ENCODE measurements at places on chromosomes 11 and 22.

DNA sequence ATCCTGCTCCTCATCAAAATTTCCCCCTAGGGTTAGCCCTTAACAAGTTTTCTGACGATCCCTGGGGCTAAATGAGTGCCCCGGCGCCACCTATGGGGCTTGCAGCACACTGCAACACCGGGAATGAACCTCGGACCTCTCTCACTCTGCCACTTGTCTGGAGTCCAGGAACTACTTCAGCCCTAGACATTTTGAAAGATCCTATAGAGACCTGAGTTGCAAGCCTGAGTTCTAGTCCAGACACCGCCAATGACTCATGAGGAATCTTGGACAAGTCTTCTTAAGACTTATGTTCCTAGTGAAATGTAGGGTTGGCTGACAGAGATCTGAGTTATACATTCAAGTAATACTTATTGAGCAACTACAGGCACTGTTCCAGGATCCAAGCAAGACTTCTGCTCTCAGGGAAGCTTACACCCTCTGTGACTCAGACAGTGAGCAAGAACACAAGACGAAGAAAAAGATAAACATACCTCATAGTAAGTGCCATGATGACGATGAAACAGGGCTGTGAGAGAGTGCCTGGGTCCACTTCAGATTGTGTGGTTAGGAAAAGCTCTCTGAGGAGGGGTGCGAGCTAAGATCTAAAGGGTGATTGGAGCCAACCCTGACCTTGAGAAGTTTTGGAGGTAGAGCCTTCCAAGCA is 10.2 kb upstream of the STK33 start:
- DNase-seq, result peak; percentile 27

DNA sequence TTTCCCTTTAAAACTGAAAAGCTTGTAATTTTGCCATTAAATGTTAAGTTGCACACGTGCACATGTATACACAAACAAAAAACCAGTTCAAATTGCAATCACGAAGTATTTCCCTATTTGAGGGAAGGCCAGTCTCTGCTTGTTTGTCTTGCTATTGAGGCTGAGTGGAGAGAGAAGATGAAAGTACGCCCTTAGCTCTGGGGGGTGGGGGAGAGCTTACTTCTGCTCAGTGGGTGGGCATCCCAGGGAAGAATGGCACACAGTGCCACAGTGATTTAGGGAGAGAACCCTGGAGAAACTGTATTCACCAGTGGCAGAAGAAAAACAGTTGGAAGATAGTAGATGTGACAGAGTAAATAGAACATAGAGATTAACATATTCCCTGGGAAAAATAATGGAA is 8.7 kb downstream of the YAP1 start:
- DNase-seq, result no peak

DNA sequence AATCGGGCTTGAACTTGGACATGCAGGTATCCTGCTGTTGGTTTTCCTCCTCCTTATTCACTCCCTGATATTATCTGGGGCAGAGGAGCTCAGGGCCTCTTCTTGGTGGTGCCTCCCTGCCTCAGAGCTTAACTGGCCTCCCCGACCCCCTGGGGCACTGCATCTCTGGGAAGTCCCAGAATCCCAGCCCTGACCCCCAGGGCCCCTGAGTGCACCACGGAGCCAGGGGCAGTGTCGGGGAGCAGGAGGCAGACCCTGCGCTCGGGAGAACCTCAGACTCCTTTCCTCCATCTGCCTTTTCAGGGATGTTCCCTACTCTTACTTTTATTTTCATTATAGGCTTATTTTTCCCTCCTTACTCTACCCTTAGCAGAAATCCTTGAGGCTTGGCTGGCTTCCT is 537.0 kb downstream of the BRD1 start:
- no peak for DNase-seq

- no peak for DNase-seq
Measured at GRCh38 chr11:120612513-120613263, 101.1 kb downstream of the GRIK4 start.

DNA sequence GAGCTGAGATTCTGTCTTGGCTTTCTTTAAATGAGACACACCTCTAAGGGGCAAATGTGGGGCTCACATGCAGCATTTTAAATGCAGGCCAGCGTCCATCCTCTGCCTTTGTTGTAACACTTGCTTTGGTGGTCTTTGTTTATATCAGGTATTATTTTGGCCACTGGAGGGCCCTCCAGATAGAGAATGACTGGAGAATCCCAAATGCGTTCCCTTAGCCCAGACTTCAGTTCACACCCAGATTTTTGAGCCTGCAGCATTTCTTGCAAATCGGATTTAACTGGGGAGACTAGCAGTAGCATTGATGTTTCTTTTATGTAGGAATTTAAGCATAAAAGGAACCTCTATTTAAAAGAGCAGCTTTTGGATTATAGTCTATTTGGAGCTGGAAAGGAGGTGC is 200.2 kb upstream of the SORL1-AS1 start:
- no peak for DNase-seq

GRCh38 chr11:58524232-58525036 is 16.5 kb upstream of the OR5B21 start:
- DNase-seq, result peak; percentile 36

DNA sequence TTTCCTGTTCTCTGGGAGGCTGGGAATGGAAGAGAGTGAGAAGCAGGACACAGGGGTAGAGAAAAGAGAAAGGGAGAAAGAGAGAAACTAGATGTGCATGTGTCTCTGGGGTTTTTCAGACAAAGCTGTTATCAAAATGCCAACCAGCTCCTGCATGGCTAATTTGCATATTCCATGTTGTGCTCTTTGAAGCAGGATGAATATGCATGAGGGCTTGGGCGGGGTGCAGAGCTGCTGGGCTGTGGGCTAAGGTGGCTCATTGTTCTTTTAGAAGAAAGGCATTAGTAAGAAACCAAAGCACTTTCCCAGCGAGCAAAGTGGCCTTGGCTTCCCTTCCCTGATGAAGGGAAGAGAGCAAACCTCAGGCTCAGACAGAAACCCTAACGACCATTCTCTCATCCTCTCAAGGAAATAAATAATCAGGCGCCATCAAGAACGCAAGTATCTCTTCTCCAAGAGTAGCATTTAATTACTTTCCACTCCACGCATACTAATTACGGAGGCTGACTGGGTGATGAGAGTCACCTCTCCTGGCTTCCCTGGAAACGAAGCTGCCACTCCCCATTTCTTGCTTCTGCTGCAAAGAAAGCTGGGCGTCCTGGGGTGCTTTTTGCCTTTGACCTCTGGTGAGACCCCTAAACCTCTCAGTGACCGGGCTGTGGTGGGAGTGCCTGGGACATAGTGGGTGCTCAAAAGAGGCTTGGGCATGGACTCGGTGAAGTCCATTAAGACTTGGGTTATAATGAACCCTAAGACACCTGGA is 54.2 kb downstream of the FEZ1 start:
- no peak for DNase-seq

GRCh38 chr11:72225411-72225951 is 914 bp downstream of the INPPL1 start:
- DNase-seq, result no peak

- DNase-seq, result no peak
Measured at GRCh38 chr22:32880061-32880460, 78.6 kb downstream of the TIMP3 start.

DNA sequence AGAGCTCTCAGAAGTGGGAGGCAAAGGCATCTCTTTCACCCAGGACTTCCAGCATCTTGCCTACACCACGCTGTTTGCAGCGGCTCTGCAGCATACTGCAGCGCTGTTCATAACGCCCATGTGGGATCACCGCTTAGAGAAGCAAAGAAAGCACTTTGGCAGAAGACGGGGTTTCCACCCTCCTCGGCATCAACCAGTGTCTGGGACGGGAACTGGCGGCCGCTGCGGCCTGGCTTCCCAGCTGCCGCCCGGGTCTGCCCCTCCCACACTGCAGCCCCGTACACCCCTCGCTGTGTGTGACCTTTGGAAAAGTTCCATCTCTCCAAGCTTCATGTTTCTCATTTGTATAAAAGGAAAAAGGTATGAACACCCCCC is 545 bp upstream of the TIRAP start:
- DNase-seq, result no peak

DNA sequence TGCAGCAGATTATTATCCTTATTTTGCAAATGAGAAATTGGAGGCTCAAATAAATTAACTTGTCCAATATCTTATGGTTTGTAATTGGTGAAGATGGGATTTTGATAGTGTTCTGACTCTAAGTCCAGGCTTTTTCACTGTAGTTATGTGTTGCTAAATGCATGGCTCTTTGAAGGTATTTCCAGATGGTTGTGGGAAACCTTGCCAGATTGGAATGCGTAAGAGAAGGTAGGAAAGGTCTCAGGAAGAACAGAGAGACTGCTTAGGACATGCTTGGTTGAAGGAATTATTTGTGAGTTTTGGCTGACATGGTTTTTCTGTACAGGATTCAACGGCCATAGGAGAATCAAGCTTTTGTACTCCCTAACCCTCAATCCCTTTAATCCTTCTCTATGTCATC is 108.6 kb downstream of the STIM1 start:
- no peak for DNase-seq

DNA sequence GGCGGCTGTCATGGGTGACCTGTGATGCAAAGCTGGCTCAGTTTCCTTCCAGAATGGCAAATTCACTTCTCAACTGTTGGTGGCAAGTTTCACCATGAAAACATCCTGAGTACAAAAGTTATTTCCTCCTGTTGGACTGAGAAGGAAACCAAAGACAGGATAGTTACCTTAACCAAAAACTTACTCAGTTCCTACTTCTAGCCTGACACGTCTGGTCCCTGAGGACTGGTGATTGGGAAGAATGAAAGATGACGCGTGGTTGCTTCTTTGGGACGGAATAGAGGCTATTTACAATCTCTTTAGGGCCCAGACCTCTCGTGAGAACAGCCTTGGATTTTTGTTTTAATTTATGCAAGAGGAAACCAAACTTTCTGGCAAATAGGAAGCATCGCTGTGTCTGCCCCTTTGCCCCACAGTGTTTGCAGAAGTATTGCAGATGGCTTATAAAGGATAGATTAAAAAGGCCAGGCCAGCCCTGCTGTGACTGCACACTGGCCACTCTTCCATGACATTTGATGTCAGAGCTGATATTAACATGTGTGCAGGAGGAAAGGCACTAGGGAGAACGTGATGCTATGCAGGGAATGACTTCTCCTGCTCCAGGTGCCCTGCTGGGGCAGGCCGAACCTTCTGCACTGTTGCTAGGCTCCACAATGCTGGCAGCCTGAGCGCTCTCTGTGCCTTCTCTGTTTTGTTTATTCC is 7.6 kb downstream of the VPS26B start:
- no peak for DNase-seq

DNA sequence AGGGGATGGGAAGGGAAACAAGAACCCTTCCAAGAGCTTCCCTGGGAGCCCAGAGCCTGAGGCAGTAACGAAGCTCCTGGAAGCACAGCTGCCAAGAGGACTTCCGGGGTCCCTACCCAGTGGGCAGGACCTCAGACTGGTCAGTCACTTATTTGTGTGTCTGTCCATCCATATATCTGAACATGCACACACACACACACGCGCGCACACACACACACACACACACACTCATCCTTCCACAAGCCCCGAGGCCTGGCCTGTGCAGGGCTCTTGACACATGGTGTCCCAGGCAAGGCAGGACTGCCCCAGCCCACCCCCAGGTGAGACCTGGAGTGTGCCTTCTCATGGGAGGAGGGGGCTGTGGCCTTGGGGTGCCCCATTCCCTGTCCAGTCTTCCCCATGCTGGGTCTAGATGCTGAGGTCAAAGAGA is 44.9 kb downstream of the IGLL5 start:
- no peak for DNase-seq

DNA sequence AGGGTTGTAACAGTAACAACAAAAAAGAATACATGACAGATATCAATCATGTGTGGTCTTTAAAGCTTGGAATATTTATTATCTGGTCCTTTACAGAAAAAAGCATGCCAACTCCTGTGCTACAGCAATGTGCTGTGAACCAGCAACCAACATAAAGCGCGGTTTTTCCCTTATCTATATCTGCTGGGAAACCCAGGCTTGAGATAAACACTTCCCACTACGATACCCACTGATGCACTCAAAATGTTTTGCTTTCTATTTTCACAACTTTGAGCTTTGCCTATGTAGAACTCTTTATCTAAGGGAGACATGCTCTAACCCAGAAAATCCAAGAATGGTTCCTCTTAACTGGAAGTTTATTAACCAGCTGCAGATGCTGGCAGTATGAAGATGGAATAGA is 19.0 kb downstream of the ZBED5 start:
- no peak for DNase-seq

GRCh38 chr11:65538232-65538914 is 13.5 kb downstream of the SCYL1 start:
- DNase-seq, result no peak

GRCh38 chr11:79834015-79834414 is 393.2 kb upstream of the TENM4 start:
- no peak for DNase-seq

DNA sequence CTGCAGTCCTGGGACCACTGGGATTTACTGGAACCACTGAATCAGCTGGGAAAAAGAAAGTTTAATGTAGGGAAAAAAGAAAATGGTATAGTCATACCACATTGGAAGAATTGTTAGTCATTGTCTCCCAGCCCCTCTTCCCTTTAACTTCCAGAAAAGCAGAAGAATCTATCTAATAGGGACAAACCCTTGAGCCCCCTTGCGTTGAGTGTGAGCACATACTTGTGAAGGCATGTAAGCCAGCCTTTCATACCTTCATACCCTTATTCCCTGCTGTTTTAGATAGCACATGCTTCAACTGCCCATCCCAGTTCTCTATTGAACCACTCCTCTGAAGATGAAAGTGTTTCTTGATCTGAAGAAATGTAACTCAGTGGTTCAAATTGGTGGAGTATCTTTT is 6.6 kb downstream of the TREH start:
- no peak for DNase-seq

- no peak for DNase-seq
Measured at GRCh38 chr11:39725081-39725480, 1734.4 kb downstream of the LRRC4C start.

DNA sequence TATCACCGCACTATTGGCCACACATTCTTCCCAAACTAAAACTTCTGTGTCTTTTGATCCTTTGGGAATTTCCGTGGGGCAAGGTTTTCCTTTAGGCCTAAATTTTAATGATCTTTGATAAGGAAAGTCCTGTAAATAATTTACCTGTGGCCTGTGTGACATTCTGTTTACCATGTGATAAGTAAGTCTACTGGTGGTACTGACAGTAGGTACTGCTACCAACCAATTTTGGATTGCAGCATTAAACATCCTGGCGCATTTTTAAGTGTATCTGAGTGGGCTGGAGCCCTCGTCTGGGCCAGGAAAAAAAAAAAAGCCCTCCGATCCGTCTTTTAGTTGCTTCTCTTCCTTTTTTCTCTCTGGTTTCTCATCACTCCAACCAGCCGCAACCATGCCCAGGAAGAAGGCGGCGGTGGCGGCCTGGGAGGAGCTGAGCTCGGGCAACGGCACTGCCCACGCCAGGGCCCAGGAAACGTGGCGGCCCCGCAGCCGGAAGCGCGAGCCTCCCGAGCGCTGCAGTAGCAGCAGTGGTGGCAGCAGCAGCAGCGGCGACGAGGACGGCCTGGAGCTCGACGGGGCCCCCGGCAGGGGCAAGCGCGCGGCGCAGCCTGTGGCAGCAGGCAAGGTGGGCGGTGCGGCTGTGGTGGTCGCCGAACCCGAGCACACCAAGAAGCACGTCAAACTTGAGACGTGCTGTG is 33.6 kb downstream of the ASRGL1 start:
- DNase-seq, result no peak

GRCh38 chr11:116615211-116615865 is 157.4 kb downstream of the BUD13 start:
- no peak for DNase-seq
